Activated T-cell treated with anti-CD3 and anti-CD28 coated beads, Interleukin-2, amount 50 U/mL, for 72 hours (primary cell): ENCODE measurements at places on chromosomes 2 and 18. TPM values are rescaled to one million over a fixed set of nuclear protein-coding genes. Genes with fewer than 3 reads are reported as not detected.

DNA sequence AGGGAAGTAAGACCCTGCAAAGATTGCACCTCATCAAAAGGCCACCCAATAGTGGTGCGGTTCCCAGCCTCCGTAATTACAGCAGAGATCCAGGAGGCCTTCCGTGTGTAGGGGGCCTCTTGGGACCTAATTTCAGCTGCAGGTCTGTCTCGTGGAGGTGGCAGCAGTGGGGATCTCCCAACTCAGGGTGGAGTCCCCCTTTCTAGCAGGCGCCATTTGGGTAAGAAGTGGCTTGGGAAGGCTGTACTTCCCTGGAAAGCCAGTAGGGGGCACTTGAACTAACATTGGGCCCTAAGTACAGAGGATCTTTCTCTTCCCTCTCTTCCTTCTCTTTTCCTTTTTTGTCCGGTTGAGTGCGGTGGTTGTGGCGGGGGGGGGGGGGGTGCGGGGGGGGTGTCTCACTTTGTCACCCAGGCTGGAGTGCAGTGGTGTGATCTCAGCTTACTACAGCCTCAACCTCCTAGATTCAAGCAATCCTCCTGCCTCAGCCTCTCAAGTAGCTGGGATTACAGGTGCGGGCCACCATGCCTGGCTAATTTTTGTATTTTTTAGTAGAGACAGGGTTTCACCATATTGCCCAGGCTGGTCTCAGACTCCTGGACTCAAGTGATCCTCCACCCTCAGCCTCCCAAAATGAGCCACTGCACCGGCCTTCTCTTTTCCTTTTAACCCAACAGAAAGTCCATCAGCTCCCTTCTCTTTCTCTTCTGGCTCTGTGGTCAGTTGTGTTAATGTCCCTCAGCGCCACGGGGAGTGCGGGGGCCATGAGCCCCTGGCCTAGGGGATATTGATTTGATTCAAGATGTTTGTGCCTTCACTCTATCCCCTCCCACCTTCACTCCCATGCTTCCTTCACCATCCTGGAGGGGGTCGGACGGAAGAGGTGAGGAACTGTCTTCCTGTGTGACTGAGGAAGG, 32.0 kb downstream of the CENPO start:
- no peak overlapping the region for H3K4me3 ChIP-seq
- peak overlapping the region; percentile 3 for H3K27ac ChIP-seq
- DNase-seq, result peak; percentile 12
- no peaks in the 10 kb centered on the region for H3K27me3 ChIP-seq
- peaks cover 22% of the 10 kb centered on the region for H3K4me1 ChIP-seq

The GKN1 gene
- total RNA-seq, result not detected

GRCh38 chr2:166593403-166593802, 99.4 kb upstream of the SCN7A start:
- no peak overlapping the region for H3K4me3 ChIP-seq
- H3K4me1 ChIP-seq, result no peaks in the 10 kb centered on the region
- no peak overlapping the region for H3K27ac ChIP-seq
- H3K36me3 ChIP-seq, result no peaks in the 10 kb centered on the region
- H3K27me3 ChIP-seq, result no peaks in the 10 kb centered on the region
- DNase-seq, result no peak

The EGR4 gene
- total RNA-seq, result 2.1 TPM

DNA sequence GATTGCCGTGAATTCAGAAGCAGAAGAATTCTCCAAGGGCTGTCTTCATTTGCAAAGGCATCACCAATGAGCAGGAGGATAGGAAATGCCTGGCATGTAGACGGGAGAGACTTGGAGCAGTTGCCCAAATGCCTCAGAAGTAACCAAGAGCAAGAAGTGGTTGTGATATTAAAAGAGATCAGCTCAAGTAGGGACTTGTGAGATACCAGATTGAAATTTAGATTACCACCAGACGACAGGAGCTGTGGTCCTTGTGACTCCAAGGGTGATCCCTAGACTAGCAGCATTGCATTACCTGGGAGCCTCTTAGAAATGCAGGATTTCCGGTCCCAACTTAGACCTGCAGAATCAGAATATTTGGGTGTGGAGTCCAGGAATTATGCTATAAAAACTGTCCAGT, 228.6 kb upstream of the EPAS1 start:
- H3K4me1 ChIP-seq, result peaks cover 41% of the 10 kb centered on the region
- DNase-seq, result no peak
- peak overlapping the region; percentile 24 for H3K4me3 ChIP-seq
- peak overlapping the region; percentile 21 for H3K27ac ChIP-seq

GRCh38 chr2:166234112-166234846, 106.5 kb upstream of the SCN1A start:
- H3K36me3 ChIP-seq, result no peaks in the 10 kb centered on the region
- H3K27me3 ChIP-seq, result no peaks in the 10 kb centered on the region
- no peak for DNase-seq
- no peaks in the 10 kb centered on the region for H3K4me1 ChIP-seq
- H3K27ac ChIP-seq, result no peak overlapping the region
- H3K4me3 ChIP-seq, result no peak overlapping the region

GRCh38 chr2:219369447-219369861, 18.3 kb downstream of the DNPEP start:
- no peak for DNase-seq
- no peaks in the 10 kb centered on the region for H3K27me3 ChIP-seq
- H3K27ac ChIP-seq, result no peak overlapping the region
- peaks cover 1% of the 10 kb centered on the region for H3K36me3 ChIP-seq
- H3K4me1 ChIP-seq, result no peaks in the 10 kb centered on the region
- H3K4me3 ChIP-seq, result no peak overlapping the region

DNA sequence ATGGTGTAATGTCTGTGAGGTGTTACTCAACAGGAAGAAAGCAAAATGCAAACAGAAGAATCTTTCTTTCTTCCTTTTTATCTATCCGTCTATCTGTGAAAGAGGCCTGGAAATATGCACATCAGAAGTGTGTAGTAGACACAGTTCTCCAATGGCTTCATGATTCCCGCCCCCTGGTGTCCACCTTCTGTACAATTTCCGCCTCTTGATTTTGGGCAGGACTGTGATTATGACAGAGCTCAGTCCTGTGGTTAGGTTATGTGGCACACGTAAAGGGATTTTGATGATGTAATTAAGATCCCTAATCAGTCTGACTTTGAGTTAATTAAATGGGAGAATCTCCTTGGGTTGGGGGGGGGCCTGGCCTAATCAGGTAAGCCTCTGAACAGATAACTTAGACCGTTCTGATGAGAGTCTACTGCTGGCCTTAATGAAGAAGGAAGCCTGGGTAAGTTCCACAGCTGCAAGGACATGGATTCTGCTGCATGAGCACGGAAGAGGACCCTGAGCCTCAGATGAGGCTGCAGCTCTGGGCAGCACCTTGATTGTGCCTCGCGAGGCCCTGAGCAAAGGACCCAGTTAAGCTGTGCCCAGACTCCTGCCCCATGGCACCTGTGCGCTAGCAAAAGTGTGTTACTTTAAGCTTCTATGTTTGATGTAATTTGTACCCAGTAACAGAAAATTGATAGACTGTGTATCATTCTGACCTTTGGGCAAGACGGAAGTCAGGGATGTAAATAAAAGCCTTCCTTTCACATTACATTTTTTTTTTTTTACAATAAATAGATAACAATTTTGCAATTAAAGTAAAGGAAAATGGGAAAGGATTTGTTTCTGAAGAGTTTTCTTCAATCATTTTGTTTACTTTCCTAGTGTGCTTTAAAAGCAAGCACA, 11.3 kb upstream of the KCNF1 start:
- H3K27me3 ChIP-seq, result peaks cover 24% of the 10 kb centered on the region
- no peak overlapping the region for H3K4me3 ChIP-seq
- no peak for DNase-seq
- H3K27ac ChIP-seq, result no peak overlapping the region

The GPR155 gene
- 13.5 TPM for total RNA-seq

The GALNT5 gene
- not detected for total RNA-seq

The MERTK gene
- 3.0 TPM for total RNA-seq
